Activated CD4-positive, alpha-beta T cell treated with anti-CD3 and anti-CD28 coated beads, Interleukin-2, amount 10 ng/mL, durations not matched to agents 7 days and 5 days (primary cell): ENCODE measurements at places on chromosomes 2 and 18.

DNA sequence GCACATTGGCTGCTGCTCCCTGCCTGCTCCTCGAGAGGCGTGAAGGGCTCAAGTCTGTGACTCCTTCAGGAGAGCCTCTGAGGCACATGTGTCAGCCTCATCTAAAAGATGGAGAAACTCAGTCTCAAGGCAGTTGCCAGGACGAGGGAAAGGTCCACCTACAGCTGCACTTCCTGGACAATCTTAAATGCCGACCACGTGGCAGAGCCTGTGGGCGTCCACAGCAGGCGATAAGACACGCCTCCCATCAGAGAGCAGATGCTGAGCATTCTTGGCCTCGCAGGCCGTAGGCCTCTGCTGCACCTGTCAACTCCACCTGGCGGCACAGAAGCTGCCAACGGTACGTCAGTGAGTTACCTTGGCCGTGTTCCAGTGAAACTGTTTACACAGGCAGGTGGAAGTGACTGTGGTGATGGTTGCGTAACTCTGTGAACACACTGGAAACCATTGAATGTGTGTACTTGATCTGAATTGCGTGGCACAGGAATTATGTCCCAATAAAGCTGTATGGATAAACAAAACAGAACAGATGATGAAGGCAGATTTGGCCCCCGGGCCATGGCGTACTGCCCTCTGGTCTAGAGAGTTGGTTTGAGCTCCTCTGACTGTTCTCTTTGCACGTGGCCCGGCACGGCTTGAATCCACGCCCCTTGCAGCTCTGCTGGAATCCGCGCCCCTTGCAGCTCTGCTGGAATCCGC is 114.5 kb downstream of the RNF144A start:
- DNase-seq = peak; percentile 17

DNA sequence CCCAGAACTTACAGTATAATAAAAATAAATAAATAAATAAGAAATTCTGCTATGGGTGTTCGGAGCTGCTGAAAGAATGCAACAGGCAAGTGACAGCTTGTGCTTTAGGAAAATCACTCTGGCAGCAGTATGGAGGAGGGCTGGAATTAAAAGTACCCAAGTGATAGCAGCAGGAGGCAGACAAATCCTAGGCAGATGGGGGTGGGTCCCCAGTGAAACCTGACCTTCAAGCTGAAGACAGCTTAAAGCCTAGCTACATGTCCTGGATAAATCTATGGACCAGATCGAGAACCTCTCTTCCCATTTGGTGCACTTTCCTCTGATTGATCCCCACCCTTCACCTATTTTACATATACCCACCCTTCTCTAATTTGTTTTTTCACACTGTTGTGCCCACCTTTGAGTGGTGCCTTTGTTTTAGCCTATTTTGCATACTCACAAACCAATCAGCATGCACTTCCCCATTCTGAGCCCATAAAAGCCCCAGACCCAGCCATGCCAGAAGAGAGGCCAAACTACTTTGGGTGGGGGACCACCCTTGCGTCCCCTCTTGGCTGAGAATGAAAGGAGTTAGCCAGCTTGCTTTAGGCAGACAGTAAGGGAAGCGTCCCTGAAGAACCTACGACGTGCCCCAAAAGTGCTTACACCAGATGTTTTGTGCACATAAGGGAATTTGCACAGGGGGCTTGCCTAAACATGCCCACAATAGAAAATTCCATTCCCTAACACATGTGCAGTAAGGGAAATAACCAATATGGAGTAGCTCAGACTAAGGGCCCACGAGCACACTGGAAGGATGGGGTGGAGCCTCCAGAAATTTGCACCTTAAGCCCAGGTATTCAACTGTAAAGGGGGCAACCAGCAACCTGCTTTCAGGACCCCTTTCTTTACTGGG is 3.0 kb downstream of the METTL8 start:
- DNase-seq = no peak

- no peak for DNase-seq
These were observed 112.6 kb downstream of the KLHL29 start for GRCh38 chr2:23497536-23497935.

DNA sequence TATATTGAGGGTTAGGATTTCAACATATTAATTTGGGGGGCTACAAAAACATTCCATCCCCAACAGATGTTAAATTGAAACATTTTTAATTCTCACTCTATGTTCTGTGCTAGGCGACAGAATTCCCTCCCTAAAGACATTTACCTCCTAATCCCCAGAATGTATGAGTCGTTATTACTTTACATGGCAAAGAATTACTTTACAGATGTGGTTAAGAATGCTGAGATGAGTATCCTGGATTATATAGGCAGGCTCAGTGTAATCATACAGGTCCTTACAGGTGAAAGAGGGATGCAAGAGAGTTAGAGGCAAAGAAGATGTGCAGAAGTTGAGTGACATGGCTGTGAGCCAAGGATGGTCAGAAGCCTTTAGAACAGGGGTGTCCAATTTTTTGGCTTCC is 974.1 kb upstream of the ACVR2A start:
- DNase-seq = no peak

DNA sequence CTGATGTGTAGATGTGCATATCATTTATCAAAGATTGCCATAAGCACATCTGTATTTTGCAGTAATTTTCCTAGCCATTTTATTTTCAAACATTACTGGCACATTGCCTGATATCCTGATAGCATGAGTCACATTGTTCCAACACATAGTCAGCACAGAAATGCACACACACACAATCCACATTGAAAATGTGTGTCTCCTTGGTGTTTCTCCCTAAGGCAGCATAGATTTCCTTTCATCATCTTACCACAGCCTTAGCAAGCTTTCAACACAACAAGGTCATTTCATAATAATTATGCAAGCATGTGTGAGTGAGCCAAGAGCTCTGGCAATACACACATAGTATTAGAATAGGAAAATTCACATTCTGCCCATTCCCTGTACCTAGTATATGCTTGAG is 245.4 kb upstream of the MEIS1 start:
- DNase-seq = no peak

DNA sequence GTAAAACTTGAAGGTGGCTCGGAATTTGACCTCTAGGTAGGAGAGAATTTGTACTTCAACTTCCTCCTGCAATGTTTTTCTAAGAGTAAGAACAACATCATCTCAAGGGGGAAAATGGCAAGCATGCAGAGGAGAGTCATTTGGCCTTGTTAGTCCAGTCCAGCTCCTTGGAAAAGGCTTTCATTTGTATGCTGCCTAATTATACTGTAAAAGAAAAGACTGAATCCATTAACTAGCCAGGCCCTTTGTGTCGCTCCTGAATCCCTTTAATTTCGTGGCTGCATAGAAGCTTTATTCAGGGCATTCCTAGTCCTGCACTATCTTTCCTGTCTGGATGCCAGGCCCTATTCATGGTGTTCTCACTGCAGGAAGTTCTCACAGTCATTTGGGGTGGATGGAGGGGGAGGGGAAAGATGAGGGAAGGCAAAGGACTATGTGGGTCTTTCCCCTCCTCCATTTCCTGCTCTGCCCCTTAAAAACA is 36.0 kb downstream of the PHLPP1 start:
- DNase-seq = no peak

DNA sequence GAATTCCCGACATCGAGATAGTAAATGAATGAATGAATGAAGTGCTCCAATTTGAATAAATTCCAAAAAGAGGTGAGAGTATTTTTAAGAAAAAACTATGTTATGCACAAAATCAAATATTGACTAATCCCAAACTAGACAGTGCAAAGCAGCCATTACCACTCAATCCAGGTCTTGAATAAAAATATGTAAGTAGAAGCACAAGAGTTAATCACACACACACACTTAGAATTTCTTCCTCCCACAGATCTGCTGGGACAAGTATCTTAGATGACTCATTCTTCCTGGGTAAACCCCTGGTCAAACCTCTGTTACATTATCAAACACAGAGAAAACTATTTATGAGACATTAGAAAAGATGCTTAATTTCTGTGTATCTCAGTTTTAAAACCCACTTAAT is 102.0 kb downstream of the PLA2R1 start:
- no peak for DNase-seq

GRCh38 chr2:24756789-24757188 is 36.4 kb downstream of the PTRHD1 start:
- DNase-seq = no peak

DNA sequence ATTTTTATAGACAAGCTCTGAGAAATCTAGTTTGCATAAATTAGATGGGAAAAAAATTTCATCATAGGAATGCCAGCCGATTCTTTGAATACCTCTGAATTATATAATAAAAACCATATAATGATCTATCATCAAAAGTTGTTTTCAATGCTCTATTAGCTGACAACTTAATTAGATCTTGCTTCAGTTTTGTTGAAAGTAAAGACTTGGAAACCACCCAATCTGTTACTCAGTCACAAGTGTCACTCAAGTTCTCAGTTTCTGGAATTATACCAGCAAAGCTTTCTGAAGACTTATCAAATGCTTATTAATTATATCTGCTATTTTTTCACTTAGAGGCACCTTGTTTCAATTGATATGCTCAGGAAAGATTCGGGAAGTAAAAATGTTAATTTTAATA is 17.4 kb upstream of the TP53I3 start:
- no peak for DNase-seq

DNA sequence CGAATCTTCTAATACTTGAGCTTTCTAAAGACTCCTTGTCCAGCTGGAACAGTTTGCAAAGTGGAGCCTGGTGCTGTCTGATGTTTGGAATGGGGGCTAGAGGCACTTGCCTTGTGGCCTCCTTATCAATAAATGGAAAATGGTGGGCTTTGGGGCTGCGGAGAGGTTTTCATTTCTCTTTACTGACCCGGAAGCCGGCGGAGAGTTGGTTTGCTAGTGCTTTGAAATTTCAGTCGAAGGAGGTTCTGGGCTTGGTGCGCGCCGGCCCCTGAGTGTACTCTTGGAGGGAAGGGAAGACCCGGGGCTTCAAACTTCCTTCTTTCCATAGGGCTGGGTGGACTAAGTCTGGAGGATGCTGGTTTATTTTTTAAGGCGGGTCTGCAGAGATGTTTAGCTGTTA is 714 bp downstream of the RPIA start:
- peak; percentile 62 for DNase-seq
